ENCODE measurements at places on chromosomes 3 and 15.

- DNase-seq: no peak
Measured at GRCh38 chr3:38487323-38487722, 8.8 kb upstream of the EXOG start.

- no peak for DNase-seq
Measured at GRCh38 chr3:177211503-177212277, 14.4 kb upstream of the TBL1XR1 start.

GRCh38 chr15:81275711-81276392, 48.1 kb downstream of the STARD5 start:
- no peak for DNase-seq

DNA sequence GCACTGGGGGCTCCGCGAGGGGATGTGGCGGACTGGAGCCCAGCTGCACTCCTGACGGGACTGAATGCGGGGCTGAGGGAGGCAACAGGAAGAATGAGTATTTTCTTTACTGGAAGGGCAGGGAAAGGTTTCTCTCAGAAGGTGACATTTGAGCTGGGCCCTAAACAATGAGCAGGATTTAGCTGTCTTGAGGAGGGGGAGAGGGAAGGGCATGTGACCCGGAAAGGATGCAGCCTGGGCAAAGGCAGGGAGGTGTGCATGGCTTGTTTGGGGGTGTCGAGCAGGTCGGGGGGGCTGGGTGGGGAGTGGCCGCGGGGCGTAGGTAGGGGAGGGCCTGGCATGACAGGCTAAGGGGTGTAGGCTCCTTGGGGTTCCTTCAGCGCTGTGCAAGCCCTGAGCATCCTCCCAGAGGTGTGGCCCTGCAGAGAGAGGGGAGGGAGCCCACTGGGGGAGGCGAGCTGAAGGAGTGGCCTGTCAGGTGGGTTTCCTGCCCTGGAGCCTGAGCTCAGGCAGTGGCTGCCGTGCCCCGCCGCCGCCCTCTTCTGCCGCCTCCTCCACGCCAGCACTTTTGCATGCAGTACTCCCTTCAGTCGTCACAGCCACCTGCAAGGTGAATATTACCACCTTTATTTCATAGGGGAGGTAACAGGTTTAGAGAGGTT, 17.2 kb upstream of the ANKDD1A start:
- no peak for DNase-seq

- no peak for DNase-seq
Measured at GRCh38 chr15:77650265-77650664, 17.6 kb upstream of the LINGO1 start.

- peak; percentile 85 for DNase-seq
Measured at GRCh38 chr3:12148183-12148940, 10.3 kb downstream of the TIMP4 start.

DNA sequence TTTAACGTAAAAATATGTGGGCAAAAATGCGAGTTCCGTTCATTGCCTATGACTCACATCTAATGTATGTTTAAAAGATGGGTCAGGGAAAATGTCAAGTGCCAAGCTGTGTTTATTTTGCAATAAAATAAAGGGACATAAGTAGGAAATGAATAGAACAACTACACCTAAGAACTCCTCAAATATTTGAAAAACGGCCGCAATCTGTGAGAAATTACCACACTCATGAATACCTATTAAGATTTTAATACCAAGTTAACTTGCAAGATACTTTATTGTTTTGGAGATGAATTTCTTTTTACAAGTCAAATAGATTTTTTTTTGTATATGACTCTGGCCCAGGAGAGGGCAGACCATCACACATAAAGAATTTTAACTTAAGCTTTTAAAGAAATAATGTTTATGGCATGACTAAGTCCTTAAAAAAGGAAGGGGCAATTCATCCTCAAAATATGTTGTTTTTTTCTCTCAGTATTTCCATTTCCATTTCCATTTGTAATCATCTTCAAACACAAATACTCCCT, 152.7 kb downstream of the SUCNR1 start:
- DNase-seq: no peak

GRCh38 chr3:70999730-71000129, 583.8 kb downstream of the FOXP1 start:
- DNase-seq: no peak

GRCh38 chr3:120462409-120462959, 11.7 kb upstream of the FSTL1 start:
- no peak for DNase-seq

DNA sequence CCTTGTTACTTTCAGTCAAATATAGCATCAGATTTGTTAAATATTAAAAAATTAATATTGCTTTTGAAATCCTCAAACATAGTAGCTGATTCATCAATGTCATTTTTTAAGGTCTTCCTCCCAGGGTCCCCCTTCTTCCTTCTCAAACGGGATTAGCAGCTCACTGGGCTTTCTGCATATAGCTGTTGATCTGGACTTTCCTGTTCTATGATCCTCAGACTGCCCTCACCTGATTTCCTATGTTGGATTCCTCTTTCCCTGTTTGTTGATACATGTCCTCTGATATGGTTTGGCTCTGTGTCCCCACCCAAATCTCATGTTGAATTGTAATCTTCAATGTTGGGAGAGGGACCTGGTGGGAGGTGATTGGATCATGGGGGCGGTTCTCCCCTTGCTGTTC, 5.8 kb downstream of the GUCA1C start:
- DNase-seq: no peak

DNA sequence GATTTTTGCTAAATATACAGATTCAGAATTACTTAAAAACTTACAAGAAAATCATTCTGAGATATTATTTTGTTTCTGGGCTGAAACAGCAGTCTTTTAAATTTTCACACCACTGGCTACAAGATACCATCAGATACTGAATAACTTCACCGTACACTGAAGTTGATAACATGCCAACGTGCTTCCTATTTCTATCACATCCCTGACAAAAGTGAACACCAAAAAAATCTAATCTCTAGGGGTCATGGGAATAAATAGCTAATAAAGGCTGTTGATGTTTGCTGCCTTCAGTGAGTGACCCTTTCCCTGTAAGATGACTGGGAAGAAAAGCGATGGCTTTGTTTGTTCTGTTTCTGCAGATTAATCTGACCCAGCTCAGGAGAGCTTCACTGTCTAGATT, 120.5 kb downstream of the DUT start:
- no peak for DNase-seq

DNA sequence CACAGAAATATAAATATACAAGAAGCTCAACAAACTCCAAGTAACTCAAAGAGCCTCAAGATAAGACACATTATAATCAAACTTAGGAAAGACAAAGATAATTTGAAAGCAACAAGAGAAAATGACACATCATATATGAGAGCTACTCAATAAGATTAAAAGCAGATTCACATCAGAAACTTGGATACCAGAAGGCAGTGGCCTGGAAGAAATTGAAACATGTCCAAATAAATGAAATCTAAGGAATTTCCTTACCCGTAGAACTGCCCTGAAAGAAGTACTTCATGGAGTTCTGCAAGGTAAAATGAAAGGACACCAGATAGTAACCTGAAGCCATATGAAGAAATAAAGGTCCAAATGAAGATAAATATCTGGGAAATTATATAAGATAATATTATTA, 113.9 kb downstream of the LSAMP start:
- no peak for DNase-seq

GRCh38 chr15:54017251-54017650, 39.0 kb downstream of the UNC13C start:
- DNase-seq: no peak

GRCh38 chr15:34366271-34367065, 528 bp downstream of the LPCAT4 start:
- DNase-seq: no peak

DNA sequence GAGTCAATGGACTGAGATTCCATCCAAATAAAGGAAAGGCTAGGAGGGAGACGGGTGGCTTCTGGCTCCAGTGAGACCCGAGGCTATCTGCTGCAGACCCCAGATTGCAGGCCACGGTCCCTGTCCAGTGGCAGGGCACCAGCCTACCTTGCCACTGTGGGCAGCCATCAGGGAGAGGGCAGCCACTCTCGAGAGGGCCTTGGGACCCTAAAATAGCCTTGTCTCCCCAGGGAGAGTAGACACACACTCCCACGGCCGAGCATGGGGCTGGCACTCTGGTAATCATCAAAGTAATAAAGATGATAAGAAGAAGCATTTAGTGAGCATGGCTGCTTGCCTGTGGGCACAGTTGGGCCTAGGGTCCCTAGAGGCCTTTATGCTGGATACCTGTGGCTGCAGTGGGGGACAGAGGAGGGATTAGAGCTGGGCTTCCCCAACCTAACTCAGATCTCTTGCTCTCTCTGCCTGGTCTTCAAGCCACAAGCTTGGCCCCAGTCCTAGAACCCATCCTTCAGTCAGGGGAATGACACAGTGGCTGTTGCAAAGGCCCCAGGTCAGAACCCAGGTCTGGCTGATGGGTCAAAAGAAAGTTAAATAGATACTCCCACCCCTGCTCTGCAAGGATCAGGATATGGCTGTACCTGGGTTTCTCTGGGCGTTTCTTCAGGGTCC, 9.2 kb upstream of the VIPR1 start:
- peak; percentile 40 for DNase-seq

GRCh38 chr3:46272028-46272451, 29.8 kb downstream of the CCR3 start:
- DNase-seq: no peak

DNA sequence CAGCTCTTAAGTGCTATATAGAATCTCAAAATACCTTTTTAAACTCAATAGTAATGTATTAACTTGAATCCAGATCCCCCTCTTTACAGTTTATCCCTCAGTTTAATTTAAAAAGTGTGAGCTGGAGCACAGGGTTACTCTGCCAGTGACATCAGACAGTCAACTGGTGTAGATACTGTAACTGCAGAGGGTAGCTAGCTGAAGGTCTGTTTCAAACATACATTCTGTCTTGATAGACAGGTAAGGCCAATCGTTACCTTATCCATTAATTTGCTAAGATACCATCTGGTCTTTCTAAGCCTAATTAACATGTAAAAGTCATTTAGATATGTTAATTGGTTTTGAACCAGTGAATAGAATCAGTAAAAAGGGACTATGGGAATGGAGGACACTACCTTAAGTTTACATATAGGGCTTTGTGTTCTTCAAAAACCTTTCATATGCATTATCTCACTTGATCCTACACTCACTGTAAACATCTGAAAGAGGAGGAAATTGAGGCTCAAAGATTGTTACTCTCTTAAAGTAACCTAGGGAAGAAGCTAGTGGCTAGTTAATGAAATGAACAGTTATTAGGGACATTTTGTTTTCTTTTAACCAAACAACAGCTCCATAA, 59.5 kb upstream of the TSPAN3 start:
- no peak for DNase-seq

- DNase-seq: no peak
Measured at GRCh38 chr15:35697549-35698299, 151.8 kb upstream of the DPH6 start.

- DNase-seq: peak; percentile 68
Measured at GRCh38 chr3:98901119-98901391, 440 bp downstream of the DCBLD2 start.

GRCh38 chr15:50261981-50262380, 3.5 kb downstream of the HDC start:
- no peak for DNase-seq

DNA sequence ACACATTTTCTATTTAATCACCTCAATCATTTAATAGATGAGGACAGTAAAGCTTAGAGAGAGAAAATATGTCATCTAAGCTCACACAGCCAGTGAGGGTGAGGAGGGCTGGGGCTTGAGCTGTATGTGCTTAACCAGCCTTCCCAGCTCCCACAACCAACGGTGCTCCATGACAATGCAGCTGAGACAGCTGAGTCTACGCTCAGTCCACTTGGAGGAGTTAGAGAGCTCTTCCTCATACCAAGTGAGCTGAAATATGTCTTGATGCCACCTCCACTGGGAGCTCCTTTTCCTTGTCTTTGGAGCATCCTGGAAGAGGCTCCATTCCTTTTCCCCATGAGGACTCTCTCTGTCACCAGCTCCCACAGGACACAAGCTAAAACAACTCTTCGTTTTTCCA, 9.3 kb downstream of the HOMER2 start:
- DNase-seq: no peak

GRCh38 chr3:71934520-71935270, 149.7 kb upstream of the PROK2 start:
- DNase-seq: no peak

GRCh38 chr15:80755885-80756284, 23.3 kb upstream of the CEMIP start:
- DNase-seq: no peak

DNA sequence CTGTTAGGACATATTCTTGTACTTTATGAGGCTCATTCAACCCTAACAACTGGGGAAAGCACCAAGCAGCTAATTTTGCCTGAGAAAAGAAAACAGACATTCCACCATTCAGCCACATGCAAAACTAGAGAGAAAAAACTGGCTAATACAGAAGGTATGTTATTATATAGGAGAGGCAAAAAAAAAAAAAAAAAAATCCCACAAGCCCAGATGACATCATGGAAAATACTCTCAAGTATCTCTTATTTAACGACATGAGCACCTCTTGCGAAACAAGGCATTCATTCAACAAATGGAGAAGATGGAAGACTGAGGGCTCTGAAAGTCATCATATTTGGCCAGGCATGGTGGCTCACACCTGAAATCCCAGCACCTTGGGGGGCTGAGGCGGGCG, 61.5 kb downstream of the PRICKLE2 start:
- DNase-seq: no peak

GRCh38 chr3:72099326-72100079, 314.6 kb upstream of the PROK2 start:
- no peak for DNase-seq

- DNase-seq: no peak
Measured at GRCh38 chr3:164748626-164749025, 329.7 kb downstream of the SI start.

DNA sequence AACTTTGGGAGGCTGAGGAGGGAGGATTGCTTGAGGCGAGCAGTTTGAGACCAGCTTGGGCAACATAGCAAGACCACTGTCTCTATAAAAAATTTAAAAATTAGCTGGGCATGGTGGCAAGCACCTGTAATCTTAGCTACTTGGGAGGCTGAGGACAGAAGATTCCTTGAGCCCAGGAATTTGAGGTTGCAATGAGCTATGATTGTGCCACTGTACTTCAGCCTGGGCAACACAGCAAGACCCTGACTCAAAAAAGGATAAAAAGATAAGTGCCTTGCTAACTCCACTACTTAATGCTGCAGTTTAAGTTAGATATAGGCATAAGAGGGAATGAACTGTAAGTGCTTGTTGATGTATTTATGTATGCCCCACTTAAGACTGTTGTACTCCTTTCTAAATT, 102.2 kb downstream of the P3H2 start:
- DNase-seq: no peak

DNA sequence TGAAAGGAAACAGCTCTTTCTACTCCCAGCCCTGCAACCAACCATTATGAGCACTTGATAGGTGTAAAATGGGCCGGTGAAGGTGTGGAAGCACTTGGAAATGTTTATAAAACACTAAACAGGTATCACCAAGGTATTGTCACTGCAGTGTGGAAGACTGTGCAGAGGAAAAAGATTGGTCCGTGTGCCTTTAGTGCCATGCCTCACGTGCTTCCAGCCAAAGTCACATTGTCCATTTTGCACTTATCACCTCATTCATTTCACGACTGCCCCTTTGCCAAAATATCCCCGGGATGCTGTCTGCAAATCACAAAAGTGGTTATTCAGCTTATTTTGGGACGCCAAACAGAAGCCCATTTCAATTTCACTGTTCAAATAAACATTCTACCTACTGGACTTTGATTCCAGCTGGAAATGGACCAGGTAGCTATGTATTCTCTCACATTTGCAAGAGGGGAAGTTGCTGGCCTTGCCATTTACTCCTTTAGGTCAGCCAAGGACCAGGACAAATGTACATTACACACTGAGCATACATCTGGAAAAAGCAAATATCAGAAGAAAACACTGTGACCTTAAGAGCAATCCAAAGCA, 58.4 kb downstream of the ARRDC4 start:
- no peak for DNase-seq

All from right atrium auricular region (tissue), 2 donors.